NCI-H774 (cell line): ENCODE measurements at places on chromosomes 5 and 9.
A peak's percentile ranks its signal among the peaks of the same experiment; 100 is the strongest.

DNA sequence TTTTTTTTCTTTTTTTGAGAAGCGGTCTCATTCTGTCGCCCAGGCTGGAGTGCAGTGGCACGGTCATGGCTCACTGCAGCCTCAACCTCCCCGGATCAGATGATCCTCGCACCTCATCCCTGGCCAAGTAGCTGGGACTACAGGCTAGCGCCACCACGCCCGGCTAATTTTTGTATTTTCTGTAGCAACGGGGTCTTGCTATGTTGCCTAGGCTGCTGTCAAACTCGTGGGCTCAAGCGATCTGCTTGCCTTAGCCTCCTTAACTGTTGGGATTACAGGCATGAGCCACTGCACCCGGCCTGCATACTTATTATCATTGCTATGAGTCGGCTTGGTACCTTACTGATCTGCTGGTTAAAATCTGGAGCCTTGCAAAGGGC lies 790 bp upstream of the IARS1 start:
- no peak for DNase-seq

DNA sequence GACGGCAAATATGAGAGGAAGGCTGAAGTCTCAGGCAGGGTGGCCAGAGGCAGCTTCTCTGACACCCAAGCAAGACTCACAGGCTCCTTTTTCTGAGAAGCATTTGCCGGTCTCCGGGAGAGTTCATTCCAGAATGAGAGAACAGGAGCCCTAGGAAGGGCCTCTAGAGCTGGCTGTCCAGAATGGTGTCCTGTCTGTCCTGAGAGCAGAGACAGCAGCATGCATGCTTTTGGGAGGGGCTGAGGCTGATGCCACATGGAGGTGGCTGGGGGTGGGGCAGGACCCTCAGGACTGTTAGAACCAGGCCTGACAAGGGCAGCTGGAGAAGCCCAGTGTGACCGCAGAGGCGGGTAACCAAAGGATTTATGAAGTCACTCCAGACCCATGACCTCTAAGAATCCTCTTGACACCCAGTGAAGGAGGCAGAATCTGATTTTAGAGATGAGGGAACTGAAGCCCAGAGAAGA lies 60.0 kb downstream of the SHB start:
- DNase-seq: no peak

DNA sequence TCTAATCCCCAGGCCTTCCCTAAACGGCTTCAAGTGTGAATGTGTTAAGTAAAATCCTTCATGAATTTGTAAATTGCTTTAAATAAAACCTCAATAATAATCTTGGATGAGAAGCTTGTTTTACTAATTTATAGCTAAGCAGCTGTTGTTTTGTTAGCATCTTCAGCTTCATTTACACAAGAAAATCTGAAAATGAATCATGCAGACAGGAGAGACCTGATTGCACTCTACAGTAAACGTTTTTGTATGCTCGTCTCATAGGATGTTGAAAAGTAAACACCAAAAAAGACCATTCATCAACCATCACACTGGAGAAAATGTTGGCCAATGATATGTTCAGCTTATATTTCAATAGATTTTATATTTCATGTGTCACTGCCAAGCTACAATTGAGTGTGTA lies 40.4 kb upstream of the MAP3K1 start:
- DNase-seq: no peak

DNA sequence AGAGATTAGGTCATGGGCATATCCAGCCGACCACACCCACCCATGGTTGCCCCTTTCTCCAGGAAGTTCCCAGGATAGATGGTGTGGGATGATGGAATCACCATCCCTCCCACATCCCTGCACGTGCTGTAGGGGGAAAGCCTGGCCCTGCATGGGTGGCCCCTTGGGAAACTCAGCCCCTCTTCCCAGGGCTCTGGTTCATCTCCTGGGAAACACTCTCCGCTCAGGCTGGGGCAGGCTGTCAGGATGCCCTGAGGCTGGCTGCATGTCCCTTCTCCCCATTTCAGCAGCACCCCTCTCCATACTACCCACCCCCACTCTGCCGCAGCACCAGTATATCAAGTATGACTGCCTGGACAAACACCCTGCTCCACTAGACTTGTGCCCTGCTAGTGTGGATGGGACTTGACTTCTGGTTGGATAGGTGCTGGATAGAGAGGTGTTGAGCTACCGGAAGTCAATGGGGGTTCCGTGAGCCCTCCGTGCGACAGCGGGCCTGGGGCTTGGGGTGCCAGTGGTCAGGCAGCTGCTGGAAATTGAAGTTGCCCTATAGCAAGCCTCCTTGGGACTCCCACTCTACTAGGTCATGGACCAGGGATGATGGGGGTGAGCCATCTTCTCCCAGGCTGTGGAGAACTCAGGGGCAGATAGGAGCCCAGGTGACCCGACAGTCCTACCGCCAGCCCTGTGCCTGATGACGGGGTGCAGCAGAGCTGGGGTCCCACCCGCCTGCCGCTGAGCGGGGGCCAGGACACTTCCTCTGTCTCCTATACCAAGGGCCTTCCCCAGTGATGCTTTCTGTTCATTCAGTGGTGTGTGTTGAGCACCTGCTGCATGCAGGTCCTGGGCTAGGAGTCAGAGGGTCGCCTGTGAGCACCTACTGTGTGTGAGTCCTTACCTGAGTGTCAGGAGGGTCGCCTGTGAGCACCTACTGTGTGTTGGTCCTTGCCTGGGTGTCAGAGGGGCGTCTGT lies 69.4 kb upstream of the COL5A1 start:
- no peak for DNase-seq

- DNase-seq: no peak
These were observed 1.3 kb upstream of the LIFR start for GRCh38 chr5:38557792-38558191.

- DNase-seq: peak; percentile 33
These were observed at the start of gene NKD2 for GRCh38 chr5:1008451-1009358. NKD2 (plus strand) TSS chr5:1008802; CDS start chr5:1009058, 256 bp downstream.

DNA sequence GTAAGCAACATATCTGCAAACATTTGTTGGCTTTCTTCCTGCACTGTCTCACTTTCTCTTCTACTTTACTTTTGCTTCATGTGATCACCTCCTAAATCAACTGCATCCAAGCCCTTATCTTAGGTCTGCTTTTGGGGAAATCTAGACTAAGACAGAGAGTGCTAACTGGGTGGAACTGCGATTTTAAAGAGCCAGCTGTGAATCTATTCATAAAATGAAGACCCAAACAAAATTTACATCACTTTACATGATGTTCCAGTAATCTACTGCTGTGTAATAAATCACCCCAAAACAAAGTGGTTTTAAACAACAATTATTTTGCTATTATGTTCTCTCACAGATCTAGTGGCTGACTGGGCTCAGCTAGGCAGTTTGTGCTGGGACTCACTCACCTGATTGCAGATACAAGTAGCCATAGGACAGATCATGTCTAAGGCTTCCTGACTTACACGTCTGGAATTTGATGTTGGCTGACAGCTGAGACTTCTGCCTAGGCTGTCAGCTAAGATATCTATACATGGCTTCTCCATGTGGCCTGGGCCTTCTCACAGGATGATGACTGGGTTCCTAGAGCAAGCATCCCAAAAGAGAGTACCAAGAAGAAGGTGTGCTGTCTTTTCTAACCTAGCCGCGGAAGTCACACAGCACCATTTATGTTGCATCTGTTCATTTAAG lies 145.1 kb upstream of the TBCA start:
- no peak for DNase-seq

GRCh38 chr9:72925126-72925789 lies 27.6 kb downstream of the ALDH1A1 start:
- no peak for DNase-seq

- no peak for DNase-seq
These were observed 30.0 kb downstream of the CARD6 start for GRCh38 chr5:40871177-40871576.

DNA sequence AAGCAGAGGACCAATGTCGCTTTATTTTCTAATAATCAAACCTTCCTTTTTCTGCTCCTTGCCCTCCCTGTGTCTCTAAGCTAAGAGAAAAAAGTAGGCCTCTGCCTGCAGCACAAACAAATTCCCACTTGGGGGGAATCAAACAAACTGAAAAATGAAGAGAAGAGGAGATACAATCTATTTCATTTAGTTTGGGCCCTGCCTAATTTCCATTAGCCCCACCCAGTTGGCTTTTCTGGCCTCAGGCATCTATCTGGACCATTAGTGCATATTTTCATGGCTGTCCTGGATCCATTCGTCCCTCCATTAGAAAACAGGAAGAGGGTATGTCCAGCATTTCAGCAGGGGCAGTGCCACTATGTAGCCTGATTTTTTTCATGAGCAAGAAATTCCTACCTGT lies 72.9 kb downstream of the EBF1 start:
- no peak for DNase-seq

GRCh38 chr9:690517-691111 lies 150.9 kb upstream of the DMRT1 start:
- no peak for DNase-seq

GRCh38 chr9:98873951-98874371 lies 66.5 kb downstream of the GALNT12 start:
- DNase-seq: no peak

GRCh38 chr5:169051351-169051750 lies 249.6 kb downstream of the SLIT3 start:
- no peak for DNase-seq

DNA sequence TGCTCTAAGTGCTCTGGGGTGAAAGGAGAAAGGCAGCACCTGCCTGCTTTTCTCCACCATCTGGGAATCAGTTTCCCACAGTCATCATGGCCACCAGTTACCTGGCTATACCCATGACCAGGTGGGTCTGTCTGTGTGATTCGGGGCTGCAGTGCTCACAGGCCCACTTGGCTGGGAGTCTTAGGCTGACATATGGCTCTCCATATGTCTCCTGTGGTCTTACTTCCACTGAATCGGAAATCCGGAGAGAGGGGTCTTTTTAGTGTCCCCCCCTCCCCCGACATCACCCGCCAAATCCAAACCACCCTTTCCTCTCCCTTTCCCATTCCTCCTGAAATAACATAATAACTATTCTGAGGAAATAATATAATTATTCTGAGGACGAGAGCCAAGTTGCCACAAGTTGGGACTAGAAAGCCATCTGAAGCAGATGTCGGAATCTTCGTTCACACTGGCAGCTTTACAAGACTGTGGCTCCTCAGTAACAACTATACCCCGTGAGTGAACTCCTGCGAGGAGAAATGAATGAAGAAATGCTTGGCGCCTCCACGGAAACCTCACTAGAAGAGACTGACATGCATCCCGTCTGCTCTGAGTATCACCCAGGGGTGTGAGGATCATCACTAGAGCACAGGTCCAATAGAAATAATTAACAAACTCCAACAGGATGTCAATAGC lies 143.4 kb downstream of the MYO10 start:
- no peak for DNase-seq

GRCh38 chr5:54024466-54024865 lies 285.9 kb downstream of the ARL15 start:
- no peak for DNase-seq

DNA sequence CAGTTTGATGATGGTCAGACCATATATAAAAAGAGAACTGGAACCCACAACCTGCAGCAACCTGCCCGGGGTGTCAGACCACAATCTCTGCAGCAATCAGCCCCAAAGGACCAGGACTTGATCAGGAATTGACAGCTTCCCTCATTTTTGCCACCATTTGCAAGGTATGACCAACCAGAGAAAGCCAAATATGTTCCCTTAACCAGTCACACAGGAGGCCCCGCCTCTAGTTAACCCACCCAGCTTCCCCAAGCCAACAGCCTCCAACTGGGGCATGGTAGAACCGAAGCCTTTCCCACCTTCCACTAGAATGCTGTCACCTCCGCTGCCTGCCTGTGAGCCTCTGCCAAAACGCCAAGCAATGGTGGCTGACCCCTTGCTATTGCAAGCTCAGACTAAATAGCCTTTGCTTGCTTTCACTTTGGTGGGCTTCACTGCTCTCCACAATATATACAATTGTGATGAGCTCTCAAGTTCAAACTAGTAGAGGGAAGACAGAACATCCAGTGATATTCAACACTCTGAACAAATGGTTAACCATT lies 86.3 kb downstream of the AK8 start:
- no peak for DNase-seq

- no peak for DNase-seq
These were observed 510 bp downstream of the NOXA1 start for GRCh38 chr9:137423514-137424291.

DNA sequence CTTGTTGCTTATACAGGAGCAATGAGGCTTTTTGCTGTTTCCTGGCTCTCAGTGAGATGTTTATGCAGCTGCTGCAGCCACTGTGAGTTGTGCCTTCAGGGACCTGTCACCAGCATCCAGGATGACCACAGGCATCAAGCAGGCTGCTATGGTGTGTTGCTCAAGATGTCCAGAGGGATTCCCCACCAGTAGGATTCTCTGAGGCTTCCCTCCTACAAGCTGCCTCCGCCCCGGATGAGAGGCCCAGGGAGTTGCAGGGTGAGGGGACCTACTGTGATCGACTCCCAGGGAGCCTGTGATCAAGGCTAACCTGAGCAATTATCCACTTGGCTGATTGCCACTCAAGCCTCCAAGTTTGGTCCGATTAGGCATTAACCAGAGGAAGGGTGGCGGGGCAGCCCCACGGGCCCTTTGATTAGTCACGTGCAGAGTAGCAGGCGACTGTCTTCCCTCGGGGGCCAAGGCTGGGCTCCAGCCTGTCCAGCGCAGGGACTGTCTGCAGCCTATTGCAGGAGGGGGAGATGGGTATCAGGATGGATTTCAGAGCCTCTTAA lies 1.8 kb upstream of the FAT2 start:
- DNase-seq: no peak

GRCh38 chr5:180910182-180910581 lies 11.2 kb downstream of the BTNL8 start:
- no peak for DNase-seq

DNA sequence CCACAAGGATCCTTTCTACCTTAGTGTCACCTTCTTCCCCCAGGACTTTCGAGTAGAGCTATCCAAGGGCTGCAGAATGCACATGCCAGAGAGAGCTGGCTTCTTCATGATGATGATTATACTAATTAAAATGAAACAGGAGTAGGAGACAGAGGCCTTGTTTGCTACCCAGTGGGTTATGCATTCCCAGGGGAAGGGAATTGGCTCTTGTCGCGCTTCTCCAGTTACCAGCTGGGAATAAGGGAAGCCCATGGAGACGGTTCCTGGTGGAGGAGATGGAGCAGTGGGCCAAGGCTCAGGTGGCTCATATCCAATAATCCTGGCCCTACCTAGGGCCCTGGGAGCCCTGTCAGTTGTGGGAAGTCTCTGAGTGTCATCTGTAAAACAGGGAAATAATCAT lies 65.1 kb downstream of the WWC1 start:
- no peak for DNase-seq

GRCh38 chr5:154575546-154576428 lies 97.8 kb upstream of the HAND1 start:
- DNase-seq: no peak

DNA sequence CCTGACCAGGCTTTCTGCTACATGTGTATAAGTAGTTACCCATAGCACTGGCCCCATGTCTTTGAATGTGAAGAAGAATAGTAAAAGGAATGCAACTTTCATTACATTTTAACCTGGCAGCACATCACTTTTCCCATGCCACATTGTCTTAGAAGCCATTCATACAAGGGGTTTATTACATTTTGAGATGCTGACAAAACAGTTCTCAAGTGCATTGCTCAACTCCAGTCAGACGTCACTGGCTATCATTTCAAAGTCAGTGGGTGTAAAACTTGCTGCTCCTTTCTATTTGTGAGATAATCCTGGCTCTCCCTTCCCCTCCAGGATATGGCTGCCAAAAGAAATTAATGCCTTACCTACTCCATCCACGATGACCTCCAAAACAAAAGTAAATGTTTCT lies 97.0 kb upstream of the VCAN start:
- no peak for DNase-seq
